ENCODE measurements at places on chromosomes 3 and 15.
A peak's percentile ranks its signal among the peaks of the same experiment; 100 is the strongest.

DNA sequence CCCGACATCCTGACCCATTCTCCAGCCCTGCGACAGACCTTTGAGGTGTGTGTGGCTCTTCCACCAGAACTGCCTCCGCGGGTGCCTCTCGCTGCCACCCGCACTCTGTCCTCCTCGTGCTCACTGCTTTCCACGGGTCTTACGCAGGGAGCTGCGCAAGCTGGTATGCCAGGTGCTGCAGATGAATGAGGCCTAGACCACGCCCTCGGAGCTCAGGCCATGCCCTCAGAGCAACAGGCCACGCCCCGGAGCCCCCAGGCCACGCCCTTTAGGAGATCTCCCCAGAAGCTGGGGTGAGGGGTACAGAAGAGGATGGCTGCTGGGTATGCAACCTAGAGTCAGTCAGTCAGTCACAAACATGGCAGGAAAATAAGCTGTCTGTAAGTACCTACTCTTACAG is 300.3 kb downstream of the GABRG3 start:
- DNase-seq, result no peak

- DNase-seq, result no peak
Observed at GRCh38 chr3:197523526-197523925, 32.2 kb downstream of the BDH1 start.

- DNase-seq, result no peak
Observed at GRCh38 chr3:124107104-124107890, 115.4 kb upstream of the ROPN1 start.

- DNase-seq, result no peak
Observed at GRCh38 chr3:106067711-106068110, 198.9 kb upstream of the CBLB start.

GRCh38 chr3:190577225-190577624 is 63.3 kb downstream of the IL1RAP start:
- DNase-seq, result no peak

DNA sequence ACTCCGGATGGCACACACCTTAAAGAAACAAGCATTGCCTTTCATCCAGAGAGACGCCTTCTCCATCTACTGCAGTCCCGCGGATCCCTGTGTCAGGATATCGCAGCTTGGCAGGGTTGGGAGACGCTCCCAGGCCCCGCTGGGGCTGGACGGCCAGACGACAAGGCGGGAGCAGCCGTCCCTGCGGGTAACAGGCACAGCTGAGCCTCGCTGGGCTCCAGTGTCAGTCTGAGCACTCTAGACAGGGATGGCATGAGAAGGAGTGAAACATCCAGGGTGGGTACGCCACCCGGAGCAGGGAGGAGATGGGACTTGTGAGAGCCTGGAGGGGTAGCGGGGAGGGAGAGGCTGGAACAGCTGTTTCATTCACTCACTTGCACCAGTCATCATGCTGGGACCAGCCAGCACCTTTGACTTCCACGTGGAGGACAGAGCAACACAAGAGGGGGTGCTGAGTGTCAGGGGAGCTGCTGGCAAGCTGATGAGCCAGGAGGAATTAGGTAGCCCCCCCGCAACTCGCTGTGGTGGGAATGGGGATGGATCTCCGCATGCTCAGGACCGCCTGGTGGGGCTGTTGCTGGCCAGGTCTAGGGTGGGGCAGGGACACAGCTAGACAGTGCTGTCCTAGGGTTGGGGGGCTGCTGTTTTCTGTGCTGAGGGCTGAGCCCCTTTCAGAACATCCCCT is 31.6 kb upstream of the SNRPA1 start:
- DNase-seq, result no peak

- no peak for DNase-seq
Observed at GRCh38 chr3:183266454-183266853, 13.4 kb downstream of the B3GNT5 start.

DNA sequence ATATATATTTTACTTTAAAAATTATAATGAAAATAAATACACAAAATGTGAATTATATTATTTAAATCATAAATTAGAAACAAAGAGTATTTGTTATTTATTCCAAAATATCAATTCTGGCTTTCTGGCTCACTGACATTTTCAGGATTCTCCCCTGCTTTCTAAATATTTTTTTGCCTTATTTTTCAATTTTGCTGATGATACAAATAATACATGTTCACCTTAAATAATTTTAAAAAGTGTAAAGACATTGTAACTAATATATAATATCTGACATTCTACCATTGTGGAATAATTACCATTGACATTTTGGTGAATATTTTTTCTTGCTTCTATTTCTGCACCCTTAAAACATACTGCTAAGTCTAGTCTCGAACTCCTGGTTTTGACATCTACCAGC is 325.9 kb upstream of the CBLB start:
- DNase-seq, result no peak

- no peak for DNase-seq
Observed at GRCh38 chr15:55992769-55993110, 672 bp downstream of the NEDD4 start.

DNA sequence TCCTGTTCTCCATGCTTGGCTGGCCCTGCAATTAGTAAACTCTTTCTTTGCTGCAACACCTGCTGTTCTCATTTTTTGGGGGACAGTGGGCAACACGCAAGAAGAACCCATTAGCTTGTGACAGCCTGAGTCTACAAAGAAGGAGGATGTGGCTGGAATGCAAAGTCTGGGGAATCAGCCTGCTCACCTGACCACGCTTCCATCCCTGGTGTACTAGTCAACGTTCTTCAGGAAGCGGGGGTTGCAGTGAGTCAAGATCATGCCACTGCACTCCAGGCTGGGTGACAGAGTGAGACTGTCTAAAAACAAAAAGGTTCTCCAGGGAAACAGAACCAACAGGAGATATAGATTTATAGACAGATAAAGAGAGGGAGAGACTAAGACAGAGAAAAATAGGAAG is 27.7 kb upstream of the KBTBD12 start:
- no peak for DNase-seq

- no peak for DNase-seq
Observed at GRCh38 chr15:78630886-78631633, 9.9 kb downstream of the CHRNB4 start.

DNA sequence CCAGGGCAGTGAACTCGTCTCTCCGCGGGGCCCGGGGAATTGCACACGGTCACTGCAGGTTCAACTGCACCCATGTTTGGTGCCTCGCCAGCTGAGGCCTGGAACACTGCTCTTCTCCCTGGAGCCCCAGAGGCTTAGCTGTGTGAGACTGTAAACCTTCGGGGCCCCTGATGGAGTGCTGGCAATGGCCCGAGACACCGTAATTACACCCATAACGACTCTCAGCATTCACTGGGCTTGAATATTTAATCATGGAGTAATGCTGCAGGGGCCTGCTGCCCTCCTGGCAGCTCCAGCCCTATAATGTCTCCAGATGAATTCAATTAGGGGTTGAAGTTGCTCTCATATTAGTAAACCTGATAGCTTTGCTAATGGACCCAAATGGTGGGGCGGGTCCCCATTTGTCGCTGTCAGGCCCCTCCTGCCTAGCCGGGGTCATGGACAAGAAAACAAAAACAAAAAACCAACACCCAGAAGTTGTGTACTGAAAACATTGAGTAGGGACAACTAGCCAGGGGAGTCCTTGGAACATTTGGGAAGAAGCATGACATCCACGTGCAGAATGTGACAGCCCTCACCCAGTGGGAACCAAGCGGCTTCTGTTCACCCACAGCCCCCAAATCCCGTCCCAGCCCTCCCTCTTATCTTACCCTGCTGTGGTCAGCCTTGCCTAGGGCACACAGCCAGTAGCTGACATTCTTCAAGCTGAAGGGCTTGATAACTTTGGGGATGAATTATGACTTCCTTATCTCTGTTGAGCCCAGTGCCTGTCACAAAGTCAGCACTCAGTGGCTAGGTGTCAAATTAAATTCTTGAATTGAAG is 74.3 kb upstream of the SCN5A start:
- no peak for DNase-seq

DNA sequence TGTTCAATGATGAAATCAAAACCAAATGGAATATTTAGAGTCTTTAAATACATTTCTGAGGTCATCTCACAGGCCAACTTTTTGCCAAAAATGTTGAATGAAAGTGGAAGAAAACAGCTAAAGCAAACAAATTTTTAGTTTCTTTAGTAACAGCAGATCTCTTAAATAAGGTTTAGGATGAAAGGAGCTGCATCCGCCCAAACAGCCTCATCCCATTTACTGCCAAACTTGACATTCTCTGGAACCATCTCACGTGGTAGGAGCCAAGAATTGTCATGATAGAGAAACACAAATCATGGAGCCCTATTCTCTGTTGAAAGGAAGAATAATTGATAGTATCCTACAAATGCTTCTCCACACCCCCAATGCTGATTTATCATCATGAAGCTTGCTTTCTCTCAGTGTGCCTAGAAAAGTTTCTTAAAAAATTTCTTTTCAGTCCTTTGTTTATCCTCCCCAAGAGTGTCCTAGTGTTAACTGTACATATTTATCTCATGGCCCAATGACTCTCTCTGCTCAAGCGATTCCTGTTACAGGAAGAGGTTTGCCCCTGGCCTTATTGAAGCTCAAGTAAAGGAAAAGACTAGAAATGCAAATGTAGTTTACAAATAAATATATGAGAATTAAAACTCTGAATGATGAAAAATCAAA is 23.4 kb downstream of the SLC9A9 start:
- no peak for DNase-seq

GRCh38 chr3:56930706-56931105 is 129.0 kb upstream of the ARHGEF3 start:
- no peak for DNase-seq

GRCh38 chr3:49998326-49998725 is 58.4 kb downstream of the RBM6 start:
- peak; percentile 50 for DNase-seq

- DNase-seq, result no peak
Observed at GRCh38 chr3:127180859-127181258, 12.1 kb upstream of the PRR23E start.

DNA sequence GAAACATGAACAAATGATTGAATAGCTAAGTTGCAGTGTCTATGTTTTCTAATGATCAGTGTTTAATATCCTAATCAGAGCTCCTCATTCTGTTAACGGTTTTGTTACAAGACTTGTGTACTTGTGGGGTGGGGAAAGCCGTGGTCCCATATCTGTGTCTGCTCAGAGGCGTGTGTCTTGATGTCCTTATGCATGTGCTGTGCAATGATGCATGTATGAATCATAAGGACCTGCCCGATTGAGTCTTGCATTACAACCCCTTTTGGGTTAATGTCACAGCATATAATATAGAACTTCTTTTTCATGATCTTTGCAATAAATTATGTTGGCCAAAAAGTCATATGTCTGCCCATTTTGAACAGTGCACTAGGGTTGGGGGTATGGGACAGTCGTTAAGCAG is 233.4 kb downstream of the ITPR1 start:
- DNase-seq, result no peak

DNA sequence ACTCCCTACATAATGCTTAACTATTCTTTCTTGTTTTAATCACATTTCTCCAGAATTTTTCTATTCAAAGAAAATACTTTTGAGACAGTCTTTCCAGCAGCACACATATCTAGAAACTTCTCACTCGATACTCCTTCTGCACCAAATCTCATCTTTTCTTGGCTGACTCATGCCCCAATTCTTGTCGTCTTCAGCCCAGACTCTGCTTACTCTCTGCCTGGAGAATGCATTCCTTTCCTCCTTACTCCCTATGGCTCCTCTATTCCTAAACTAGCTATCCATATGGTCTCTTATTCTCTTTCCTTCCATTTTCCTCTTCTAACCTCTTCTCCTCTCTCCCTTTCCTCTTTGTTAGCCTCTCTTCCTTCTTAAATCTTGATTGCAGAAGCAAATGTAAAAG is 158.7 kb downstream of the GBE1 start:
- DNase-seq, result no peak

GRCh38 chr3:129690406-129690805 is 83.9 kb upstream of the PLXND1 start:
- DNase-seq, result peak; percentile 43

GRCh38 chr15:53126144-53126543 is 336.0 kb upstream of the ONECUT1 start:
- DNase-seq, result no peak

GRCh38 chr3:111787556-111788463 is 71.3 kb upstream of the PHLDB2 start:
- no peak for DNase-seq

DNA sequence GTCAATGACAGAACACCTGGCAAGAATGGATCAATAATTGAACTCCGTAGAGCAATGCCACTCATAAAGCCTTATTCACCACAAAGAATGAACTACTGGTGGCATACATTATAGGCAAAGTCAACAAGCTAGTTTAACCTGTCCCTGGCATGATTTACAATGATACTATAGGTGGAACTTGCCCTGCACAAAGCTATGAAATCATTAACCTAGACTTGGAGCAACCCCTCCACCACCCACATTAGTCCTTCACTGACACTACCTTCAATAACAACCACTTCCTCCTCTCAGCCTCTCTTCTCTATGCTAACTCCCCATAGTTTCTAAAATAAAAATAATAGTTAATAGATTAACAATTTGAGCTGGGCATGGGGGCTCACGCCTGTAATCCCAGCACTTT is 54.4 kb downstream of the ACAP2 start:
- no peak for DNase-seq

DNA sequence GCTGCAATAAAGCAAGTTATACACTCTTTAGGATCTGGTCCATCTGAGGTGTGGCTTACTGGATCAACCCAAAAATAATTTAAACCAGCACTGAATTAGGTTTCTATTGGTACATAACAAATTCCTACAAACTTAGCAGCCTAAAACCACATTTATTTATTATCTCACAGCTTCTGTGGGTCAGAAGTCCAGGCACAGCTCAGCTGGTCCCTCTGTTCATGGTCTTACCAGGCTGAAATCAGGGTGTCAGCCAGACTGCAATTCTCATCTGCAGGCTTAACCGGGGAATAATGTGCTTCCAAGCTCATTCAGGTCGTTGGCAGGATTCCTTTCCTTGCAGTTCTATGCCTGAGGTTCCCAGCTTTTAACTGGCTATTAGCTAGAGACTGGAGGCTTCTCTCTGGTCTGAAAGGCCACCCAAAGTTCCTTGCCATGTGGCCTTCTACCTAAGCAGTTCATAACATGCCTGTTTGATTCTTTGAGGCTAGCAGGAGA is 477.4 kb upstream of the WNT5A start:
- no peak for DNase-seq

- no peak for DNase-seq
Observed at GRCh38 chr15:48792408-48792807, 18.5 kb downstream of the CEP152 start.

DNA sequence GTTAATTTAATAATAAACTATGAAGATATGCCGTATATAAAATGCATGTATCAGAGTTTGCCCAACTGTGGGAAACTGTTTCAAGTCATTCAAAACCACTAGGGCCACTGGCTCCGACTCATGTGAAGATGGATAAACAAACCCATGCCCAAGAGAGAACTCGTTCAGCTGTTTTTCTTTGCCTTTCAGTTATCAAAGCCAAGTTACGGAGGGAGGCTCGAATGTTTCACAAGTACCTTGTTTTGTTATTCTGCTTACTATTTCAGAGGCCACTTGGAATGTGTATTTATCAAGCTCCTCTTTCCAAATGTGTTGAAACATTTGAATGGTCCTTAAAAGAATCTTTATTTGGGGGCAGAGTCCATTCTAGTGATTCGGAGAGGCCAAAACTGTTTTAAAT is 82.1 kb downstream of the DUT start:
- no peak for DNase-seq

- no peak for DNase-seq
Observed at GRCh38 chr15:38652998-38653397, 88.4 kb upstream of the RASGRP1 start.

- DNase-seq, result no peak
Observed at GRCh38 chr3:169663951-169664820, 674 bp upstream of the MECOM start.

GRCh38 chr3:63228677-63229076 is 49.4 kb upstream of the SYNPR start:
- peak; percentile 20 for DNase-seq

GRCh38 chr3:41290736-41291135 is 91.4 kb downstream of the CTNNB1 start:
- no peak for DNase-seq

GRCh38 chr3:56157693-56158362 is 310.4 kb downstream of the ERC2 start:
- DNase-seq, result no peak
